ENCODE measurements at places on chromosomes 5 and 9.

GRCh38 chr9:3879315-3879714 lies 353.5 kb upstream of the RFX3 start:
- DNase-seq, result peak; percentile 32

- DNase-seq, result no peak
These were observed 331.6 kb upstream of the SLC30A5 start for GRCh38 chr5:68762201-68762600.

- DNase-seq, result peak; percentile 56
These were observed 11.5 kb downstream of the SARDH start for GRCh38 chr9:133726401-133727276.

- DNase-seq, result no peak
These were observed 63.2 kb downstream of the NSG2 start for GRCh38 chr5:174108745-174109144.

Data from COR-L47 (cell line).